Hematopoietic multipotent progenitor cell treated with erythropoietin and hydrocortisone succinate and interleukin-3 and kit ligand, for 6 days (in vitro differentiated cells): ENCODE measurements at places on chromosomes 13 and 19.

GRCh38 chr13:30567072-30567471, 50.6 kb upstream of the USPL1 start:
- DNase-seq = no peak

- no peak for DNase-seq
These were observed 877.2 kb upstream of the PCDH20 start for GRCh38 chr13:62292714-62293480.

DNA sequence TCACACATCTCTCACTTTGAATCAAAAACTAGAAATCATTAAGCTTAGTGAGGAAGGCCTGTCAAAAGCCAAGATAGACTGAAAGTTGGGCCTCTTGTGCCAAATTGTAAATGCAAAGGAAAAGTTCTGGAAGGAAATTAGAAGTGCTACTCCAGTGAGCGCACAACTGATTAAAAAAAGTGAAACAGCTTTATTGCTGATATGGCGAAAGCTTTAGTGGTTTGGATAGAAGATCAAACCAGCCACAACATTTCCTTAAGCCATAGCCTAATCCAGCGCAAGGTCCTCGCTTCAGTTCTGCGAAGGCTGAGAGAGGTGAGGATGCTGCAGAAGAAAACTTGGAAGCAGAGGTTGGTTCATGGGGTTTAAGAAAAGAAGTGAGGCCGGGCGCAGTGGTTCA, 7.6 kb downstream of the PCCA start:
- DNase-seq = no peak

DNA sequence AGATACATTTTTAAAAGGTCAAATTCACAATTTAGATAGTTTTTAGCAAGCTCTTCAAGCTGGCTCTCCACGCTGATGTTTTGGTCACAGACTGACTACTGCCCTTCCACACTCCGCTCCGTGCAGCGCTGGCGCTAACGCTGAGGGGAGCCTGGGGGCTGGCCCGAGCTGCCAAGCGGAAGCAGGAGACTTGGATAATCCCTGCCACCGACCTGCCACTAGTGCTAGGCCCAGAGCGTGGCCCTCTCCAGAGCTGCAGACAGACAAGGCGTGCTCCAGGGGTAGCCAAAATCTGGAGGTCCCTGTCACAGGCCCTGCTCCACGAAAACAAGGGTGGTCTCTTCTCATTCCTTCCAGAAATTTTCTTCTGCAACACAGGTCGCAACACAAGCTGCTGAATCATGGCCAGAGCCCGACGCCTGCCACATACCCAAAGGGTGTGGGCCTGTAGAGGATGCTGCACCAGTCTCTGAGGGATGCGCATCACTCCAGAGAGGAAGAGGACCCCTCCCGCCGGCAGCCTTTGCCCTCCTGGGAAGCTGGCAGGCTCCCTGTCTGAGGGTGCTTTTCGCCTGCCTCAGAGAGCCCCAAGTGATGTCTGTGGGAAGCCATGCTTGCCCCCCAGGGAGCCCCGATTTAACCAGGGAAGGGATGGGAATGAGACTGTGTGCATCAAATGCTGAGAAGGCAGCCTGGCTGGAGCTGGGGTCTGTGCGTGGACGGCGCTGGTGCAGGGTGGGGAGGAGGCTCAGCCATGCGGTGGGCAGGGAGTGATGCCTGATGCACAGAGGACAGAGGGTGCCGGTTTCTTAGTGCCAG, 21.6 kb downstream of the CAPS start:
- no peak for DNase-seq

GRCh38 chr19:31113293-31113692, 235.9 kb downstream of the TSHZ3 start:
- no peak for DNase-seq

GRCh38 chr19:55483706-55484592, 1.0 kb upstream of the NAT14 start:
- DNase-seq = no peak

DNA sequence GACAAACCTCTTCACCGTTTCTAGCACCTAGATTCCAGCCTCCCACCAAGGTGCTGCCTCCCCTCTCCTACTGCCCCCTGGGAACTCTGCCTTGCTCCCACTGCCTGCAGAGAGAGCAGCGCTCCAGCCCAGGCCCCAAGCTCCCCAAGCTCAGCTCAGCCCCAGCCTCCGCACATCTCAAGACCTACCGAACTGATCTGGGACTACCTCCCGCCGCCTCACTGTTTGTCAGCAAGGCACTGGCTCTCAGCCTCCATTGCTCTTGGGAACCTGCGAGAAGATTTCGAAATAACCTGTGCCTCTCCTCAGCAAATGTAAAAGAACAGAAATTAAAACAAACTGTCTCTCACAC, 92.4 kb upstream of the GPR183 start:
- no peak for DNase-seq

GRCh38 chr13:49220036-49220855, at the start of gene MLNR:
Gene MLNR, plus strand, starts transcription at chr13:49220338. Its CDS starts 0 bp downstream, at chr13:49220338.
- peak; percentile 52 for DNase-seq

DNA sequence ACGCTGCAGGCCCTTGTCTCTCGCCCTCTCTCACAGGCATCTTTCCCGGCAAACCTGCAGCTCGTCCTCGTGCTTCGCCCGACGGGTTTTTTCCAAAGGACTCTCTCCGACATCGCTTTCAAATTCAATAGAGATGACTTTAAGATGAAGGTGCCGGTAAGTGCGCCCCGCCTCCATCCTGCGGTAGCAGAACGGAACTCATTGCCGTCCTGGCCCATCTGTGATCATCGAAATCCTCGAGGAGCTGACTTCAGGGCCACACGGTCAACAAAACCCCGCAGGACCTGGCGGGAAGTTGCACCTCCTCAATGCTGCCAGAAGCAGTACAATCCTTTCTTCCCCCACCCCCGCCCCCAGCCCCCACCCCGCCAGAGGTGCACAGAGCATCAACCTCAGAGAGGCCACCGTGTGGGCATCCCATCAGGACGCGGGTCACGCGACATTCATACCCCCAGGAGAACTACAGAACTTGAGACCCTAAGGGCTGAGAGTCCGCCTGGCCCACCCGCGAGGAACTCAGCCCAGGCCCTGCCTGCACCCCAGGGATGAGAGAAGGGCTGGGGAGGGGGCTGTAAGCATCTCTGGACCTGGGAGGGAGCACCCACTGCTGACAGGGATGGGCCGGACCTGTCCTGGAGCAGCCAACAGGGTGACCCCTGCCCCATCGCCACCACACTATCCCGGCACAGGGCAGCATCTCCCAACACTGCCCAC, 44.9 kb upstream of the F7 start:
- no peak for DNase-seq

DNA sequence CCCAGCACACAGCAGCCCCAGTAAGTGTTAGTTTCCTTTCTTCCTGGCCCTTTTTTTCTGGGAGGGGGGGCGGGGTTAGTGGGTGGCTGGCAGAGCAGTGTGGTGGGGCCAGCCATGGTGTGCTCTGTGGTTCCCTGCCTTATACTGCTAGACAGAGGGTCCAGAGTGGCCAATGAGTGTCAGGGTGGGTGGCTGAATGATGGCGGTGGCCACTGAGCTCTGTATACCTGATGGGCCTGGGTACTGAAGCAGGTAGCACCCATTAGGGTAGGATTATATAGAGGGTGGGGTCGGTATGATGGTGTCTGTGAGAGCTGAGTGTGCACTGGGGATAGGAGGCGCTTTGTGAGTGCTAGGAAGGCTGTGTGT, 13.8 kb downstream of the CIC start:
- DNase-seq = no peak

DNA sequence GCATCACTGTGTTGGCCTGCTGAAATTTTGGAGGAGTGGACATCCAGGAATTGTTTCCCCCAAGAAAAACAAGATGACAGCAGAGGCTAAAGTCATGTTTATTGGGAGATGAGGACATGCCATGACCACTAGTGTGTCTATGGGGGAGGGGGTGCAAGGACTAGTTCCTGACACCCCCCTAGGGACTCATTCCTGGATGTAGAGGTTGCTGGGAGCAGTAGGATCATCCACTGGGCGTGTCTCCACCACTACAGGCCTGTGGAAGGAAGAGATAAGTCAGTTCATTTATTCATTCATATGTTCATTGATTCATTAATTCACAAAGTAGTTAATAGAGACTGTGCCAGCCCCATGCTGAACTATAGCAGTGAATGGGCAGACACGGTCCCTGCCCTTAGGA, 30.2 kb downstream of the MAP4K1 start:
- no peak for DNase-seq

DNA sequence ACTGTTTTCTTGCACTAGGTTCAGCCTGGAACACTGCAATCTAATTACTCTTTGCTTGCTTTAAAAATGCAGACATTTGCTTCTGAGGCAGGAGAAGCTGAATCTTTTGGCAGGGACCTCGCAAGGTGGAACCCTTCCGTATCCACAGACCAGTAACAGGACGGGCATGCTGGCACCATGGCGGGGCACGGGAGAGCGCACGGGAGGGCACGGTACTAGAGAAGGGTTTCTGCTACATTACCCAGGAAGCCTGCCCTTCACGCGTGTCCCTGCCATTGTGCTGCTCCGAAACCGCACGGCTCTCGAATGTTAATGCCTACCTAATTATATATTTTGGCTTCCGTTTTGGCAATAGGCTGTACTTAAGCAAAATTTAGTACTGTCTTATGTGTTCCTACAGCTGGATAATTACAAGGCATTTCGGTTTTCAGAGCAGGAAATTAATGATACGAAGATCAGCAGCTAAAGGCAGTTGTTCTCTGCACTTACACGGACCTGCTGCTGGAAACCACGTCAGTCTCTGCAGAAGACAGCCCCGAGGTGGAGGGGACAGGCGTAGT, 430.4 kb downstream of the IRS2 start:
- no peak for DNase-seq

GRCh38 chr19:3249408-3249807, 24.9 kb downstream of the CELF5 start:
- DNase-seq = peak; percentile 32

DNA sequence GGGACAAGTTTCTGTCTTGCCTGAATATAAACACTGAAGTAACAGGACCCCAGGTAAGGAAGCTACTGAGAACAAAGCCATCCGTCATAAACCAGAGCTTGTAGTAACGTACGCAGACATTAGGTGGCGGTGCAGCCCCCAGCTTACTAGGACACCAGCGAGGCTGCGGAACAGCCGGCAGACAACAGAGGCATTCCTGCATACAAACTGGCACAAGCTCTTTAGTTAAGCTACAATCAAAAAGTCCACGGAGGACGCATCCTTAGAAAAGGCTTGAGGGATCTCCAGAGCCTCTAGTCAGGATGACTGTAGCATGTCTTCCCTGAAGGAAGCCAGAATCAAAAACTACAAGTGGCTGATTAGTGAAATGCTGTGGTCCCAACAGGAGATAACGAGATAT, 26.2 kb downstream of the ZNF160 start:
- peak; percentile 7 for DNase-seq

- no peak for DNase-seq
These were observed 792.1 kb upstream of the SPRY2 start for GRCh38 chr13:81133066-81133465.

- DNase-seq = no peak
These were observed 8.8 kb upstream of the SULT2B1 start for GRCh38 chr19:48543121-48543710.

GRCh38 chr19:11142528-11143171, 12.9 kb downstream of the SPC24 start:
- peak; percentile 45 for DNase-seq

DNA sequence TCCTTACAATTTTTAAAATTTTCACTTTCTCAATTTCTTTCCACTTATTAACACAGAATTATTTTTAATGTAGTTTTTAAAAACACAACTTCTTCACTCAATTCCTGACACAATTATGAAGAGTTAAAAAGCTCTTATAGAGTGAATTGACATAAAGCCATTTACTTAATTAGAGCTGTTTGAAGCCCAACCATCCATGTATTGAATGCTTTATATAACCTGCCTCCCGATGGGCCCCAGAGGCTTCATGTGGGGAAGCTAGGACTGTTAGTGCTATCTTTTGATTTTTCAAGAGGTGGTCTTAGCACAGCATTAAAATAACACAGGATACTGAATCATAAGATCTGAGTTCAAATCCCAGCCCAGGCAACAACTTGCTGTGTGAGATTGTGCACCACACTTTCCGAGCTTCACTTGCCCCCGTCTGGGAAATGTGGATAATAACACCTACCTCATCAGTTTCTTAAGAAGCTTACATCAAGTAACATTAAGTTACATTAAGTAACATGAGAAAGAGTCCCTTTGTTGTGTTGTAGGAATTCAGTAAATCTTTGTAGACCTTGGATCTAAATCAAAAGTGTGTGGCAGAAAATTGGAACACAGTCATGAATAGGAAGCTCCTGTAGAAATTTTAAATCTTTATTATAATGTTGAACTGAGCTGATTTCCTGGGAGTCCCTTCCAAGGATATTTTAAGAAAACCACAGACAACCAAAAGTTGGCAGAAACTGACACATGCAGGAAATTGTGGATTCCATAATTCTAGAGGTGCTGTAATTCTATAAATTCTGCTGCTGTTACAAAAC, 5.5 kb upstream of the ENOX1 start:
- no peak for DNase-seq

- peak; percentile 75 for DNase-seq
These were observed 536 bp upstream of the AKAP8 start for GRCh38 chr19:15379999-15380647.

DNA sequence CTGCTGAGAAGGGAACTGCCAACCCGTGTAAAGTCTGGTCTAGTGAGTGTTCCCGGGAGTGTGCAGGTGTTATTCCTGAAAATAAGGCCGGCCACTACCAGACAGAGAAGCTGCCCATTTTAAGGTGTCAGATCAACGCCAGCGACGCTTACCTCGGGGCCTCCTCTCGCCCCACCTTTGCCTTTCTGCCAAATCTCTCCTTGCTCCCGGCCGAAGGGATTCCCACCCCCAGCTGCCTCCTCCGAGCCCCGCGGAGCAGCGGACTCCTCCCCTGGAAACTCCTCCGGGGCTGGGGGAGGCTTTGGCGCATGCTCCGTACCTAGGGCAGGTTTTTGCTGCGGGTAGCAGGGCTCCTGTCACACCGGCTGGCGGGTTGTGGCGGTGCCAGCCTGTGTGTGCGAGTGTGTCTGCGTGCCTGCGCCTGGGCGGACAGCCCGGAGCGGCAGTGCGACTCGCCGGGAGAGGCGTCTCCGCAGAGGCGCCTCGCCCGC, at the start of gene HS6ST3:
Gene HS6ST3 (plus strand): TSS at position 359 of the 491 bp plus-strand sequence.
- DNase-seq = peak; percentile 22

GRCh38 chr13:47421525-47421924, 524.7 kb upstream of the HTR2A start:
- DNase-seq = no peak

GRCh38 chr13:102280366-102280765, 121.5 kb downstream of the FGF14 start:
- DNase-seq = no peak

GRCh38 chr13:54165581-54166215, 1137.1 kb downstream of the OLFM4 start:
- no peak for DNase-seq

DNA sequence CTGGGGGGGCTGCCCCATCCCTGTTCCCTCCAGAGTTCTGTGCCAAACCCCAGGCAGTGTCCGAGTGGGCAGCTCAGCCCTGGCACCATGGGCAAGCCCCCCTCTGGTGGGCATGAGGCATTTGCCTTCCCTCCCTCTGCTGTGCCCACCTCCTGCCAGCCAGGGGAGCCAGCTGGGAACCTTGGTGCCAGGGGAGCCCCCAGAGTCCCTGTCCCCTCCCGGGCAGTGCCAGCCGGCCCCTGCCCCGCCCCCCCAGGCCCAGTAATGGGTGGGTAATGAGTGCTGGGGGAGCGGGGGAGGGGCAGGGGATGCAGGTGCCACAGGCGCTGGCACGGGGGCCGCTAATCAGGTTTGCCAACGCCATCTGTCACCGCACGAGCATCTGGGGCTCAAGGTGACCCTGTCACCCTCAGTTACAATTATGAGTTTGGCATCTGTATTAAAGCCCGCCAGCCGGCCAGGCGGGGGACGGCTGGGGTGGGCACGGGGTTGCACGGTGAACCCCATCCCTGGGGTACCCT, 5.9 kb downstream of the DAND5 start:
- no peak for DNase-seq
